ENCODE measurements at places on chromosomes 7 and 10. TPM values are rescaled to one million over a fixed set of nuclear protein-coding genes. Genes with fewer than 3 reads are reported as not detected.

Gene DGKI
- polyA plus RNA-seq = 61.4 TPM

Gene TMEM130
- 0.42 TPM for polyA plus RNA-seq

Gene FZD8
- 7.6 TPM for polyA plus RNA-seq

Gene SPDYE9
- polyA plus RNA-seq = 1.1 TPM

Gene MRC1
- polyA plus RNA-seq = 0.22 TPM

Gene KAZALD1
- polyA plus RNA-seq = 27.5 TPM

Gene CTAGE4
- not detected for polyA plus RNA-seq

Gene MMD2
- polyA plus RNA-seq = not detected

Gene NYAP1
- polyA plus RNA-seq = 0.06 TPM

Gene FAM25G
- polyA plus RNA-seq = not detected

Gene NKX6-2
- 9.9 TPM for polyA plus RNA-seq

Gene PDK4
- polyA plus RNA-seq = 0.37 TPM

Gene APBB1IP
- polyA plus RNA-seq = not detected

Gene HECW1
- 0.72 TPM for polyA plus RNA-seq

Gene SPDYE16
- 0.87 TPM for polyA plus RNA-seq

Gene AGR2
- polyA plus RNA-seq = 0.38 TPM

Gene NEUROG3
- polyA plus RNA-seq = not detected

Gene CYP3A4
- not detected for polyA plus RNA-seq

Gene SHTN1
- 9.6 TPM for polyA plus RNA-seq

Gene AOAH
- polyA plus RNA-seq = not detected

Gene PILRA
- polyA plus RNA-seq = 2.3 TPM

Gene TPK1
- 7.3 TPM for polyA plus RNA-seq

Gene TMEM72
- 1.2 TPM for polyA plus RNA-seq

Gene NPC1L1
- polyA plus RNA-seq = not detected

Gene PVRIG
- polyA plus RNA-seq = 2.3 TPM

Gene SUN3
- 1.7 TPM for polyA plus RNA-seq

Gene LRRC17
- 4.3 TPM for polyA plus RNA-seq

Gene METTL27
- polyA plus RNA-seq = 4.6 TPM
